ENCODE measurements at places on chromosomes 5 and 9.

GRCh38 chr9:131274674-131275331, 1.5 kb downstream of the FAM78A start:
- DNase-seq: no peak

- DNase-seq: no peak
These were observed 165.4 kb downstream of the EPB41L4A start for GRCh38 chr5:112253478-112254250.

- DNase-seq: no peak
These were observed 566.5 kb downstream of the LRRC70 start for GRCh38 chr5:63145167-63145566.

- DNase-seq: no peak
These were observed 20.6 kb downstream of the PITX1 start for GRCh38 chr5:135013445-135013844.

DNA sequence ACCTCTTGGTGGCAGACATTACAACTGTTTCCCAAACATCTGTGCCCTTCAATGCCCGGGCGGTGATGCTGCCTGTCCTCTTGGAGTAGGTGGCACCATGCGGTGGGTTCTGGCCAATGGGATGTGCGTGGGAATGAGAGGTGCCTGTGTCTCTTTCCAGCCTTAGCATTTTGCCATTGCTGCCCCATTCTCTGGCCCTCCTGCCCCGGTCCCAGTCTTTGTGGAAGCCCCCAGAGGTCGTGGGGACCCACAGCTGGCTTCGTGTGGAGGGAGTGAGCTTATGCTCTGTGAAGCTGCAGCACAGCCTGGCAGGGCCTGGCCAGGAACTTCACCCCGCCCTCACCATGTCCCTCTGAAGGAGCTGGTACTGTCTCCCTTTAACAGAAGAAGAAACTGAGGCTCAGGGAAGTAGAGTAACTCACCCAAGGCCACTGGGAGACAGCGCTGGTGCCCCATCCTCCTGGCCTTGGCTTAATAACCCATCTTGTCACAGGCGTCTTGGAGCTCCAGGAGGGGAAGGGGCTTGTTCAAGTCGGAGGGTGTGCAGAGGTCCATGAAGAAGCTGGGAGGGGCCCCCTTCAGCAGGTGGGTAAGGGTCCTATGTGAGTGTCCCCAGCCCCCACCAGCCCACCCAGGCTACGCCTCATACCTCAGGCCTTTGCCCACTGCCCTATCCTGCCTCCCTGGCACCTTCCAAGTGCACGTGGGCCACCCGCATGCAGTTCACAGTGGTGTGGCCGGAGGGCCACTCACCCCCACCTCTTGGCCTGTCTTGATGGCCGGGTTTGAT, 173.6 kb downstream of the GAPVD1 start:
- no peak for DNase-seq

DNA sequence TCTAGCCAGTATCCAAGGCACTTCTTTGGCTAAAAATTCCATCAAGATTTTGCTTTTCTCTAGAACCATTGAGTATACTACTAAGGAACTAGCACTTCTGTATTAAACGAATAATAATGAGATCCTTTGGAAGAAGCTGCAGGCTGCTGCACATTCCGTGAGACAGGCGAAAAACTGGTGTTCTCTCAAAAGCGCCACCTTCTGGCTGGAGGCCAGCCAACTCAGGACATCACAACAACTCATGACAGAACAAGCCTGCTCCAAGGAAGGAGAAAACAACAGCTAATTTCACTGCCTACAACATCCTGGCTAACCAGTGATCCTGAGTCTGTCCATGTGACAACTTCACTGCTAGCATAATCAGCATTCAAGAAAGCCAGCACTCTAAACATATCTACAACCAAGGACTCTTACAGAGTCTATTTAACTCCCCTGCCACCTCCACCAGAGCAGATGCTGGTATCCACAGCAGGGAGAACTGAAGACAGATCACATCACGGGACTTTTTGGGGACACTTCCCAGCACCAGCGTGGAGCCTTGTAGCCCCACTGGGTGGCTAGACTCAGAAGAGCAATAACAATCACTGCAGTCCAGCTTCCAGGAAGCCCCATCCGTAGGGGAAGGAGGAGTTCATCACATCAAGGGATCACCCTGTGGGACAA, 150.5 kb downstream of the YTHDC2 start:
- peak; percentile 24 for DNase-seq

- DNase-seq: peak; percentile 89
These were observed 597.0 kb downstream of the EBF1 start for GRCh38 chr5:158502686-158503085.

GRCh38 chr9:123062351-123063176, 29.1 kb downstream of the GPR21 start:
- DNase-seq: no peak

GRCh38 chr9:129630967-129631673, 5.2 kb downstream of the NTMT1 start:
- DNase-seq: peak; percentile 57

- DNase-seq: no peak
These were observed 430.8 kb upstream of the TNC start for GRCh38 chr9:115548609-115549260.
